Trophoblast cell (in vitro differentiated cells and primary cell): ENCODE measurements at places on chromosomes 2 and 18.

DNA sequence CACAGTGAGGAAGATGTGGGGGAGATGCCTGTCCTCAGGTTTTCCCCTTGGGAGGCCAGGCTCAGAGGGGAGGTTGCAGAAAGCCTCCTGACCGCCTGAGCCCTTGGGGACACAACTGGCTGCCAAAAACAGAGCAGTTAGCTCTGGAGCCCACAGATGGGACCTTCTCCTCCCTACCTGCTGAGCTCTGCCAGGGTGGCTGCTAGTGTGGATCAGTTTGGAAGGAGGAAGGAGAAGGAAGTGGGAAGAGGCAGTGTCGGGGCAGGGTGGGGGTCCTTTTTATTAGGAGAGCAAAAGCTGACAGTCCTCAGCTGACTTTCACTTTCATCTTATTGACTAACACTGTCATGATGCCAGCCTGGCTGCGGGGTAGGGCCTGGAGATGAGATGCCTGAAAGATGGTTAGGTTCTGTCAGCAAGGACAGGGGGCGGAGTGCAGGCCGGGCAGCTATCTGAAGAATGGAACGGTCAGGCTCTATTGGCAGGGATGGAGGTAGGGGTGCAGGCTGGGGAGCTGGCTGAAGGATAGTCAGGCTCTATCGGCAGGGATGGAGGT lies 188.5 kb upstream of the HDAC4 start:
- DNase-seq: no peak

- no peak for DNase-seq
Observed at GRCh38 chr2:156511803-156512202, 75.6 kb downstream of the GPD2 start.

- DNase-seq: no peak
Observed at GRCh38 chr2:196144513-196145126, 26.8 kb downstream of the STK17B start.

GRCh38 chr2:74525717-74526648 lies at the start of gene DQX1:
TSS of gene DQX1 (minus strand) at chr2:74526231. CDS start at chr2:74525729, 502 bp downstream.
- DNase-seq: peak; percentile 72

DNA sequence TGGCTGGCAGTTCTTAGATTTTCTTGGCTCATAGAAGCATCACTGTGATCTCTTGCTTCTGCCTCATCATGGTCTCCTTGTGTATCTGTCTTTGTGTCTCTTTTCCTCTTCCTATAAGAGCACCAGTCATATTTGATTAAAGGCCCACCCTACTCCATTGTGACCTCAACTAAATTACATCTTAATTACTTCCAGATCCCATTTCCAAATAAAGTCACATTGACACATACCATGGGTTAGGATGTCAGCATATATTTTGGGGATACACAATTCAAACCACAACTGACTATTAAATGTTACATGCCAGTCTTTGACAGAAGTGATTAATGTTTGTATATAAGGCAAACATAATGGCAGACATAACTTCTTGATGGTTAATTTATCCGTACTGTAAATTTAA lies 27.3 kb upstream of the TMX3 start:
- DNase-seq: no peak

- DNase-seq: peak; percentile 80
Observed at GRCh38 chr2:46416739-46417403, 62.5 kb upstream of the TMEM247 start.

DNA sequence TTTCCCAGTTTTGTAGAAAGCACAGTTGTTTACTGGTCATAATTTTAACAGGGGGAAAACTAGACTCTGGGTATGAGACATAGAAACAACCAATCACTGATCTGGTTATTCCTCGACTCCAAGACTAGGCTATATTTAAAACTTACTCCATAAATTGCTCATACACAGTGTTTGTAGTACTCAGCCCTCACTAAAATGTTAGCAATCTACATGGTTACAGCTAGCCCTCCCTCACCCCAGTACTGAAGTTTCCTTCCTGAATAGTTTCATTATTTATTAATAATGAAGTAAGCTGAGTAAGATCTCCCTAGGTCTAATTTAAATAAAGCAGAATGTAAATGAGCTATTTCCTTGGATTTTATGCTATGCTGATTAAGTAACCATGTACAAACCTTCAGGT lies 275.1 kb downstream of the CDH20 start:
- no peak for DNase-seq

GRCh38 chr2:902584-902983 lies 48.1 kb upstream of the SNTG2 start:
- DNase-seq: no peak

- no peak for DNase-seq
Observed at GRCh38 chr2:55063713-55064323, 13.6 kb upstream of the RTN4 start.

DNA sequence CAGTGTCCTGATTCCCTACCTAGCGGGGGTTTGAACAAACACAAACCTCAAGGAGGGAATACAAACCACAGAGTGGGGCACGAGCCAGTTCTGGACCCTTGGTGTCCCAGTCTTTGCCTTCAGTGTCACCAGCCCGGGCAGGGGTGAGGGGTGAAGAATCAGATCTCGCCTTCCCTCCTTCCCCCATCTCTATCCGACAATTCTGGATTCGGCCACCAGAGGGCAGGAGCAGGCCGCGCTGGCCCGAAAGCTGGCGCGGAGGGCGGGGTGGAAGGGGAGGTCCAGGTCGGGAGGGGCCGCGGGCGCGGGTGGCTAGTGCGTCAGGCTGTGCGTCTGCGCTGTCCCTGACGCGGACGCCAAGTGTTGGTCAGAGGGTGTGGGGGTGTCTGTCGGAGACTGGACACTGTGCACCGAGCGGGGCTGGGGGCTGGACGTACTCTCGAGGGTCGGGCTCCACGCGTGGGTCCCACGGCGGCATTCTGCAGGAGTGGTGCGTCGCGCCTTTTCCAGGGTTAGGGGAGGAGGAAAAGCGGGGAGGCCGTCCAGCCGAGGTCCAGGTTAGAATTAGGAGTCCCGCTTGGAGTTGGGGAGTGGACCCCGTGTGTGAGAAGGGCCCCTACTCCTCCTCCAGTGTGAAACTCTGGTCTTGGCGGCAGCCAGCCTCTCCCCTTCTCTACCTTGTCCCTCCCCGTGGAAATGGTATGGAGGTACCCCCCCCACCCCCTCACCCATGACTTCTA lies 2.9 kb upstream of the CRYBA2 start:
- peak; percentile 90 for DNase-seq

- DNase-seq: no peak
Observed at GRCh38 chr2:199465988-199466691, 8.4 kb upstream of the SATB2 start.

- no peak for DNase-seq
Observed at GRCh38 chr2:134499307-134499926, 219.4 kb downstream of the TMEM163 start.

- DNase-seq: no peak
Observed at GRCh38 chr2:178069551-178069950, 3.0 kb downstream of the PDE11A start.

DNA sequence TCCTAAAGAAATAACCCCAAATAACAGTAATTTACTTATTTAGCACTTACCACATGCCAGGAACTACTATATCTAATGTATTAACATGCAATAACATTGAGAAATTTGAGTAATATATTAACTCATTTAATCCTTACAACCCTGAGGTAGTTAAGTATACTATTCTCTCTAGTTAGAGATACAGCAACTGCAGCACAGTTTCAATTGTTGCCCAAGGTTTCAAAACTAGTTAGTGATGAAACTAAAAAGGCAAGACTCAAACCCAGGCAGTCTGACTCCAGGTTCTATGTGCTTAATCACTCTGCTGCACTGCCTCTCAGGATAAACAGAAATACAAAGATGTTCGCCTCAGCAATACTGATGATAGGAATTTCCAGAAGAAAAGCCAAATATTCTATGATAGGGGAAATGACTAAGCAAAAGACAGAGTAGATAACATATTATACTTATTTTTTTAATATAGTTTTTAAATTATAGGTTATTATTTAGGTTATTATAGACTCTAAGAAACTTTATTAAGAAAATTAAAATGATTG lies 88.0 kb downstream of the SS18 start:
- DNase-seq: no peak

- DNase-seq: no peak
Observed at GRCh38 chr2:82317012-82317411, 2012.5 kb upstream of the LRRTM1 start.

- peak; percentile 31 for DNase-seq
Observed at GRCh38 chr2:112493858-112494648, 12.1 kb downstream of the TTL start.

GRCh38 chr2:216792222-216793021 lies 67.4 kb downstream of the TNP1 start:
- DNase-seq: peak; percentile 78

DNA sequence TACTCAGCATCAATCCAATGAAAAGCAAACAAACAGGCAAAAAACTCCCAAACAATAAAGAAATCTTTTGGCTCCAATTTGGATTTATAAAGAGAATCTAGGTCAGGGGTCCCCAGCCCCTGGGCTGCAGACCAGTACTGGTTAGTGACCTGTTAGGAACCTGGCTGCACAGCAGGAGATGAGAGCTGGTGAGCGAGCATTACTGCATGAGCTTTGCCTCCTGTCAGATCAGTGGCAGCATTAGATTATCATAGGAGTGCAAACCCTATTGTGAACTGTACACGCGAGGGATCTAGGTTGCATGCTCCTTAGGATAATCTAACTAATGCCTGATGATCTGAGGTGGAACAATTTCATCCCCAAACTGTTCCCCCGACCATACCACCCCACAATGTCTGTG lies 102.2 kb downstream of the KIAA1328 start:
- no peak for DNase-seq

GRCh38 chr2:189411860-189412259 lies 29.4 kb upstream of the WDR75 start:
- no peak for DNase-seq

- DNase-seq: peak; percentile 15
Observed at GRCh38 chr2:121816797-121817196, 61.3 kb downstream of the TSN start.

- no peak for DNase-seq
Observed at GRCh38 chr2:201152517-201152916, 30.4 kb upstream of the CASP10 start.

- no peak for DNase-seq
Observed at GRCh38 chr2:42787424-42787787, 5.0 kb downstream of the HAAO start.

GRCh38 chr18:5155907-5156287 lies 41.2 kb downstream of the AKAIN1 start:
- no peak for DNase-seq

DNA sequence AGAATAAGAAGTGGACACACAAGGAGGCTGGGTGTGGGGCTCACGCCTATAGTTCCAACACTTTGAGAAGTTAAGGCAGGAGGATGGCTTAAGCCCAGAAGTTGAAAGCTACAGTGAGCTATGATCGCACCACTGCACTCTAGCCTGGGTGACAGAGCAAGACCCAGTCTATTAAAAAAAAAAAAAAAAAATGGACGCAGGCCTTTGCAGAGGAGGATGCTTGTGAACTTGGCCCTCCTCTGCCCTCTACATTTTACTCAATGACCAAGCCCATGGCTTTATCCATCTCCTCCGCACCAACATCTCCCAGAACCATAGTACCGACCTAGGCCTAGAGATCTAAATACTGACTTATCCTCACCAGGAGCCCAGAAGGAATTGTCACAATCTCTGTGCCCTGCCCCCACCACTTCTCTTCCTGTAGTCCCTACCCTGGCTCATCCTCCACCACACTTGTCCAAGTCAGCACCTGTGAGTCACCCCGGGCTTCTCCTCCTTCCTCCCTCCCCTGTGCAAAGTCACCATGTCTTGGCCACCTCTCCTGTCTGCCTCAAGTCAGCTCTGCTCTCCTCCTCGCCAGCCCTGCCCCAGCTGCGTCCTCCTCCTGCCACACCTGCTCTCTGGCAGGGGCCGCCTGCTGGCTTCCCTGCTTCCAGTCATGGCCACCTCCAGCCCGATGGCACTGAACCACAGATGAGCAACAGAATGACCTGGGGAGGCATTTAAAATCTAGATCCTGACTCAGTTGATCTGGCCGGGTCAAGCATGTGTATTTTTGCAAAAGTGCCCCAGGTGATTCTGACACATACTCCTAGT lies 35.8 kb upstream of the ASPRV1 start:
- peak; percentile 99 for DNase-seq
